Omental fat pad (tissue), 4 donors: ENCODE measurements at places on chromosomes 7 and 10.
A peak's percentile ranks its signal among the peaks of the same experiment; 100 is the strongest.

- no peak for DNase-seq
Observed at GRCh38 chr10:72819053-72819452, 74.5 kb upstream of the OIT3 start.

GRCh38 chr7:57646901-57647246, 196.9 kb downstream of the ZNF716 start:
- DNase-seq: no peak

- no peak for DNase-seq
Observed at GRCh38 chr10:124447751-124448466, 1.9 kb downstream of the NKX1-2 start.

DNA sequence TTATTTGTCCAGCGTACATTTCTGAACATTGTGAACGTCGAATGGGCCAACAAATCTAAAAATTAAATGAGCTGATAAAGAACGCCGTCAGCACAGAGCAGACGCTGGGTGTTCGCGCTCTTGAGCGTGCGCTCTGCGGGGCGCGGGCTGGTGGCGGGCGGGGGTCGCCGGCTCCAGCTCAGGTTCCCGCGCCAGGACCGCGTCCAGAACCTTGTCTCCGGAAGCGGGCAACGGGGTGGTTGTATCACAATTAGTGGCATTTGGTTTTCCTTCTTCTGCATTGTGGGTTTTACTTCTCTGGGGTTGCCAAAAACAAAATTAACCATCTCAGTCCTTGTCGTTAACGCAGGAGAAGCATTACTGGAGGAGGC, 2.4 kb downstream of the CYP2E1 start:
- DNase-seq: no peak

GRCh38 chr7:47202146-47202783, 379.6 kb downstream of the TNS3 start:
- DNase-seq: no peak

- DNase-seq: no peak
Observed at GRCh38 chr10:11604865-11605650, 6.4 kb downstream of the USP6NL start.

GRCh38 chr10:12993595-12993994, 7.9 kb downstream of the CCDC3 start:
- DNase-seq: no peak

- no peak for DNase-seq
Observed at GRCh38 chr10:3803295-3803926, 18.4 kb upstream of the KLF6 start.

DNA sequence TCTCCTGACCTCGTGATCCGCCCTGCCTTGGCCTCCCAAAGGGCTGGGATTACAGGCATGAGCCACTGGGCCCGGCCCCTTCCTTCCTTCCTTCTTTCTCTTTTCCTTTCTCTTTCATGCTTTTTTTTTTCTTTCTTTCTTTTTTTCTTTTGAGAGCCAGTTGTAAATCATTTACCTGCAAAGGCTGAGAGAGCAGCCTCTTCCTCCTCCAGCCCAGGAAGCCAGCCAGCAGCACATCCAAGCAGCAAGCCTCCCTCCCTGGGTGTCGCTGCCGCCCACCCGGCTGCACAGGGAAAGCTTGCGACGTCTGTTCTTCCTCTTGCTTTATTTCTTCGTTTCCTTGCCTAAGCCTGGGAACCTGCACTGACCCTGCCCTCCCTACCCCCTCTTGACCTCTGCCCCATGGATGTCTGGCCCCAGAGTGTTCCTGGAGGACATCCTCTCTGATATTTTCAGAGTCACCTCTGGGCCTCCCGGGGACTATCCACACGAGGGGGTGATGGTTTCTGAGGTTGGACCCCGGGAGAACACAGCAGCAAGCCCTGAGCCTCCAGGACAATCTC, 62.8 kb upstream of the MYL10 start:
- DNase-seq: no peak

- DNase-seq: no peak
Observed at GRCh38 chr7:101784292-101785127, 32.9 kb upstream of the CUX1 start.

- no peak for DNase-seq
Observed at GRCh38 chr10:125050383-125050782, 108.5 kb downstream of the ZRANB1 start.

- DNase-seq: no peak
Observed at GRCh38 chr10:29608062-29608461, 26.7 kb downstream of the SVIL start.

DNA sequence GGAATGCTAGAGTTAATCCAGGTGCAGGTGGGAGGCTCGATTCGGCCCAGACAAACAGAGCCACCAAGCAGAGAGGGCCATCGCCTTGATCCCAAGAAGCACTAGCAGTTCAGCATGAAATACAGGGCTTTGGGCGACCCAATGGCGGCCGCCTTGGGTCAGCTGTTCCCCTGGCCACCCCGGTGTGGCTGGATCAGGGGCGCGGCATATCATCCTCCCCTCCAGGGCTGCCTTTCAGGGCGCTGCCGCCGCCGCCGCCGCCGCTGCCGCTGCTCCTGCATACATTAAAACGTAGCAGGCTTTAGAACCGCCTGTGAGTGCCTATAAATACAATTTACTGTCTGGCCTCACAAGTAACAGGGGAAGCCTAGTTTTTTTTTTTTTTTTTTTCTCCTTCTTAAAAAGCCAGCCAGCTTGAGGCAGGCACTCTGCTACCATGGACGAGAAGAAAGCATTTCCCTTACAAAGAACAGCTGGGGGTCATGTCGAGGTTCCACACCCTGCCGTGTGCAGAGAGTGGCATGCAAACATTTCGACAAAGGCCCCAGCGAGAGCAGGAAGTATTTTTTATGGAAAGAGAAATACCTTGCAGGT, 57.7 kb upstream of the EFCAB10 start:
- no peak for DNase-seq

DNA sequence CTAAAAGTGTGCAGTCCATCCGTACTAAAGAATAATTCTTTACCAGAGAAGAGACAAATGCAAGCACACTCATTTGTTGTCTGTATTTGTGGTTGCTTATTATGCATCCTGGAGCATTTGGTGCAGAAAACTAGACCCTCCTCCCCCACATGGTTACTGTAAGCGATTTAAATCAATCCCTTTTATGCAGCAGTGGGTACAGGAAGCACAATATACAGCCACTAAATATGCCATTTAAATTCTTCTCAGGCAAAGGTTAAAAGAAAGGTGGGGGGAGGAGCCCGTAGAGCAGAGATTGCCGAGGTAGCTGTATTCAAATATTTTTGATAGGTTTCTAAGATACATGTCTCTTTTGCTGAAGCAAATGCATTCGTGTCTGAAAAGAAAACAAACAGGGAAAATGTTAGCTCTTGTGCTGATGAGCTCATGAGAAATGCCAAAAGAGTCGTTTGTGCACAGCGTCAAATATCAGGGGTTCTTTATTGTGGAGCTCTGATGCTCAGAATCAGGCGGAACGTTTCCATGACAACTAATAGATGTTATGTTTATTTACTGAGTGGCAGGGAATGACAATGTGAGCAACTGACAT, 131.3 kb upstream of the NPVF start:
- DNase-seq: no peak

DNA sequence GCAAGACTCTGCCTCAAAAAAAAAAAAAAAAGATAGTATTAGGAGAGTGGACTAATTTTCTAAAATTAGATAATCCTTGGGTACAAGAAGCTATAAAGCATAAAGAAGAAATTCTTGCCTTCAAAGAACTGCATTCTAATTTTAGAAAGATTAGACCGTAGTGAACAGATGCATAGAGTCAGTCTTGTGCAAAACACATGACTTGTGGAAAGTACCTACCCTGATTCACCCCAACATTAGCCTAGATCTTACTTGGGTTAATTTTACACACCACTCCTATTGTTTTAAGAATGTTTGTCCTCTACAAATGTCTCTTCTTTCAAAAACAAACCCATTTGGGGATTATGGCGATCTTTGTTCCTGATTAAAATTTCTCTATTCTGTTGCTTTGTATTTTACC, 38.9 kb upstream of the SP8 start:
- DNase-seq: no peak

DNA sequence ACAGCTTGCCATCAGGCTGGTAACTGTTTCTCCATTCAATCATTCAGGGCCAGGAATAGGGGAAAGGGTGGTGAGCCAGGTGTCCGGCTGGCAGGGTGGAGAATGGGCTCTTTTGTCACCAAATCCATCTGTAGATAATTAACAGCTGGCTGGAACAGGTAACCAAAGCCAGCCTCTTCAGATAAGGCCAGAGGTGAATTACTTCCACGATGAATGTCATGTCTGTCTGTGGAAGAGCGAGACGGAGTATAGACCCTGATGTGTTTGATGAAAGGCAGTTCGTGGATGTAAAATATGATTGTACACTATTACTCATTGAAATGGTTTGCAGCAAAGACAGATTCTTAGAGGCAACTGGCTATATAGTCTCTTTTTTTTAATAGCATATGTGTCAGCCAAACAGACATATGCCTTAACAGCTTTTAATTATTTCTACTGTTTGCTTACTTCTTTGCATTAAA, 149.8 kb downstream of the KLF6 start:
- no peak for DNase-seq

- DNase-seq: no peak
Observed at GRCh38 chr7:50806143-50806542, 23.4 kb upstream of the GRB10 start.

GRCh38 chr10:421170-421569, 268.3 kb downstream of the DIP2C start:
- no peak for DNase-seq

DNA sequence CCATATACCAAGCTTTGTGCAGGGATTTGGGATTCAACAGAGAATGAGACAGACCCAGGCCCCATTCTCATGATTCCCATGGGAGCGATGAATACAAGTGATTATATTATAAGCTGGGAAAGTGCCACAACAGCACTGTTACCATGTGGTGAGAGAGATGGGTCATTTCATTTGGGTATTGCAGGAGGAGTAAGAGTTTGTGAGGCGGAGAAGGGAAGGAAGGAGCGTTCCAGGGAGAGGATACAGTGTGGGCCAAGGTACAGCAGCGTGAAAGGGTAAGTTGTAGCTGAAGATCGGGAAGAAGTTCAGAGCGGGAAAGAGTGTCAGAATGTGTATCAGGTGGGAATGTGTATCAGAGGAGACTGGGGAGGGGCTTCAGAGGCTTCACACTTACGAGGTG, 38.5 kb downstream of the GOLGA7B start:
- DNase-seq: no peak

DNA sequence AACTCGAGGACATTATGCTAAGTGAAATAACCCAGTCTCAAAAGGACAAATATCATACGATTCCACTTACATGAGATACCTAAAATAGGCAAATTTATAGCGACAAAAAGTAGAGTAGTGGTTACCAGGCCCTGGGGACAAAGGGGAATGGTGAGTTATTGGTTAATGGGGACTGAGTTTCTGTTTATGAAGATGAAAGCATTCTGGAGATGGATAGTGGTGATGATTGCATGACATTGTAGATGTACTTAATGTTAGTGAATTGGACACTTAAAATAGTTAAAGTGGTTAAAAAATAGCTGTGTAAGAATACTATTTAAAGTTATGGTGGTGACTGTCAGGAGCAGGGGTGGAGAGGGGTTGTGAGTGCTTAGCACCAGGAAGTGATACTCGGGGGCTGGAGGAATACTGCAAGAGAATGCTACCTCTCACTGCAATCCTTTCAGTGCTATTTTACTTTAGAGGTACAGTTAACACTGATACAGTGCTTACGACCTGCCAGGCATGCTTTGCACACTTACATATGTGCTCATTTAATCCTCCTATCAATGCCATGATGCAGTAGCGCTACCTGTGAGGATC, 16.7 kb upstream of the TEX36 start:
- DNase-seq: no peak

- no peak for DNase-seq
Observed at GRCh38 chr7:64946772-64947171, 43.7 kb downstream of the ZNF273 start.

GRCh38 chr10:128068398-128069285, 57.6 kb downstream of the MKI67 start:
- DNase-seq: peak; percentile 18

GRCh38 chr10:80488539-80489066, 34.5 kb downstream of the TSPAN14 start:
- DNase-seq: no peak

DNA sequence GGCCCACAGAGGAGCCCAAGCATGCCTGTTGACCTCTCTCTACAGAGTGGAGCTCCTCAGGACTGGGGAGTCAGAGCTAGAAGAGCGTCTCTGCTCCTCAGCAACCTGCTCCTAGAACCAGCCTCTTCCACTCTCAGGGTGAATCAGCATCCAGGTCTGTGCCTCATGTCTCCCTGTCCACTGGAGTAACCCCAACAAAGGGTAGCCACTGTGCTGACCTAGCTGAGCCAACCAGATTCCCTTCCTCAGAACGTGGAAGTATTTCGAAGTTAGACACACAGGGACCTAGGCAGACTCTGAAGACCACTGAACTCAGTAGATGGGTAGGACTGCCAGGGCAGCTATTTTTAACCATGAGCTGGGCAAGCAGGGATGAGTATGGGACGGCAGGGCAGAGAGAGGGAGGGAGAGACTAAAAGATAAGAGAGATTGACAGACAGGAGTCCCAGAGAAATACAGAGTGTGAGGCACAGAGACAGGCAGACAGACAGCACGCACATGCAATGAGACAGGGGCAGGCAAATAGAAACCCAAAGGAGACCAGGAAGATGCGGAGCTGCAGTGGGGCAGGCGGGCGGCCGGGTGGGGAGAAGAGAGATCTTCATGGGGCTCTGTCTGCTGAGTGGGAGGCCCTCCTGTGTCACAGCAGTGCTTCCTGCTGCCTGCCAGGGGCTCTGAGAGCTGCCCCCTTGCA, 56.7 kb downstream of the OSBPL3 start:
- no peak for DNase-seq

DNA sequence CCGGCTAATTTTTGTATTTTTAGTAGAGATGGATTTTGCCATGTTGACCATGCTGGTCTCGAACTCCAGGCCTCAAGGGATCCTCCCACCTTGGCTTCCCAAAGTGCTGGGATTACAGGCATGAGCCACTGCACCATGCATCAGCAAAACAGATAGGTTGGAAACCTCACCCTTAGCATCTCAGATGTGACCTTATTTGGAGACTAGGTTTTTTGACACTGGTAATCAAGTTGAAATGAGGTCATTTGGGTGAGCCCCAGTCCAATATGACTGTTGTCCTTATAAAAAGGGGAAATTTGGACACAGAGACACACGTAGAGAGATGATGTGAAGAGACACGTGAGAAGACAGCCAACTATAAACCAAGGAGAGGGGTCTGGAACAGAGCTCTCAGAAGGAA, 42.5 kb upstream of the TPST1 start:
- DNase-seq: no peak

- no peak for DNase-seq
Observed at GRCh38 chr10:86661161-86662025, 6.9 kb upstream of the LDB3 start.

- DNase-seq: no peak
Observed at GRCh38 chr7:105655067-105655466, 73.8 kb upstream of the EFCAB10 start.
